ENCODE measurements at places on chromosomes 12 and 14. TPM values are rescaled to one million over a fixed set of nuclear protein-coding genes. Genes with fewer than 3 reads are reported as not detected.

GRCh38 chr12:88308825-88309224, 166.7 kb downstream of the TMTC3 start:
- DNase-seq, result no peak

- DNase-seq, result no peak
Observed at GRCh38 chr12:106072751-106073150, 66.0 kb downstream of the NUAK1 start.

DNA sequence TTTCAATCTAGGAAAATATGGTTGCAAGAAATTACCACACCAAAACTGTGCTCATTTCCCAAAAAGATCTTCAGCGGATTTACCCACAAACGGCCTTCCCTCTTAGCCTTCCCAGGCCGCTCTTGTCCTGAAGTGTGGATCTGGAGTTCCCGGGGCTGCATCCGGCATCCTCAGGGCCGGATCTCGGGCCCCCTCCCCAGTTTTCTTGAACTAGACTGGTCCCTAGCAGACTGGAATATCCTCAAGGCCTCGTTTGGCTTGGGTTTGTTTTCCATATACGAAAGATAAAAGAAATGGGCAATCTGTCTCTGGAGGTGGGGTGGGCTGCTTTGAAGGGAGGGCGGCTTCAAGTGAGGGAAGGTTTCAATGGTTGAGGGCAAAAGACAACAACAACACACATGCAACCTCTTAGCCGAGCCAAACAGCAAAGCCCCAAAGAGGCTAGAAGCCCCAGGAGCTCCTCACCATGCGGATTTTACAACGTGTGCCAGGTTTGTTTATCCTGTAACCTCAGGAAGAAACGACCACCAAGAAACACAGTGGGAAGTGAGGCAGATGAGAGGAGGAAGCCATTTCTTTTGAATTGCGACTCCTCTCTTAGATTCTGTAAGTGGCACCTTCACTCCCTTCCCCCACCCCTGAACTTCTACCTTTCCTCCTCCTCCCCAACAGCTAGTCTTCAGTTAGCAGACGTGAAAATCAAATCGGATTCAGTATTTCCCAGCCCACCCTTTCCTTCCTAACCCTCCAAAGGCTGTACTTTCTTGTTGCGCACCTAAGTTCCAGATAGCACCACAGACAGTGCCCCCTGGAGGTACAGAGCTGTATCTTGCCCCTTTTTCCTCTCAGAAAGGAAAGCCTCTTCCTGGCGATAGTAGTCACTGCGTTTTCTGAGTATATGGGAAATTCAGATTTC, 2.6 kb downstream of the MYF6 start:
- no peak for DNase-seq

- DNase-seq, result no peak
Observed at GRCh38 chr14:104843442-104844305, 21.4 kb upstream of the CEP170B start.

GRCh38 chr12:20547816-20548575, 147.1 kb upstream of the SLCO1C1 start:
- no peak for DNase-seq

DNA sequence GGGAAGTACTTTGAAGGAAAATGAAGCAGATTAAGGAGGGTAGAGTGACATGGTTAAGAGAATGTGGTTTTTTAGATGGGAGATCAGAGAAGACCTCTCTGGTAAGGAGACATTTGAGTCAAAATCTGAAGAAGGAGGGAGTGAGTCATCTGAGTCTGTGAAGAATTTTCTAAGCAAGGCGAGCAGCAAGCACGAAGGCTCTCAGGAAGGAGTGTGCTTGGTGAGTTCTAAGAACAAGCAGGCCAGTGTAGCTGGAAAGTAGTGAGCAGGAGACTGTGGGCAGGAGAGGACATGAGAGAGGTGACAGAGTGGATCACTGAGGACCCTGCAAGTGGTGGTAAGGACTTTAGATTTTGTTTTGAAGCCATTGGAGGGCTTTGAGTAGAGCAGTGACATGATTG, 76.3 kb upstream of the FUT8 start:
- DNase-seq, result no peak

GRCh38 chr14:24254630-24255392, 8.2 kb downstream of the TGM1 start:
- no peak for DNase-seq

DNA sequence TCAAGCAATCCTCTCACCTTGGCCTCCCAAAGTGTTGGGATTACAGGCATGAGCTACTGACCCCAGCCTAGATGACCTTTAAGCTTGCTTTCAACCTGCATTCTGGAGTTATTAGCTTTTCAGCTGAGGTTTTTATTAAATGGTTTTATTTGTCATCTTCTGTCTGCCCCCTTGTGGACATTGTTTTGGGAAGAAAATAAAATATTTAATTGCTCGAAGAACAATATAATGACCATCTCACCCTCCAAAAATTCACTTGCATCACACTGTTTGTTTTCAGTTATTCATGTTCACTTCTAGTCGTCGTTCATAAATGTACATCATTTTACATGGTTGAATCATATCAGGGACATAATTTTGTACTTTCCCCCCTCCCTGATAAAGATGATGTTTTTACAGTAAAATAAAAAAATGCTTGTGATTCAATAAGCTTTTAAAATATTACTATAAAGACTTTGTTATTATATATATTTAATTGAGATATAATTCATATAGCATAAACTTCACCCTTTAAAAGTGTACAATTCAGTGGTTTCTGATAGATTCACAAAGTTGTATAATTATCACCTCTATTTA, 10.1 kb upstream of the SPATS2 start:
- DNase-seq, result no peak

DNA sequence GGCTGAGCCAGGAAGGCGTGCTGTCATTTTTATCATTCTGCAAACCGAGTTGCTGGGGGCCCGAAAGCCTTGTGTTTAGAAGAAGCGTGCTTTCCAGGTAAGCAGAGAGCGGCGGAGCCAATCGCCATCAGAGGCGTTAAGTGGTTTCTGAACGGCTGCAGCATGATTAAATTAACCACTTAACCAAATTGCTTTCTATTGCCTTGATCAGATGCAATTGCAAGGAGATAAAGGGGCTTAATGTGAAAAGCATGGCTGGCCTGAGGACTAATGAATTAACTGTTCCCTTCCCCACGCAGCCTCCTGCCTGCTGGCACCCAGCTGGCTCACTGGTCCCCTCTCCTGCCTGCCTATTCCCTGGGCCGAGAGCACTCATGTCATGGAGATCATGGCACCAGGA, 36.6 kb upstream of the CHGA start:
- DNase-seq, result no peak

- no peak for DNase-seq
Observed at GRCh38 chr12:27545665-27546064, 21.7 kb downstream of the PPFIBP1 start.

GRCh38 chr12:7555752-7556151, 52.2 kb upstream of the CD163 start:
- DNase-seq, result no peak

DNA sequence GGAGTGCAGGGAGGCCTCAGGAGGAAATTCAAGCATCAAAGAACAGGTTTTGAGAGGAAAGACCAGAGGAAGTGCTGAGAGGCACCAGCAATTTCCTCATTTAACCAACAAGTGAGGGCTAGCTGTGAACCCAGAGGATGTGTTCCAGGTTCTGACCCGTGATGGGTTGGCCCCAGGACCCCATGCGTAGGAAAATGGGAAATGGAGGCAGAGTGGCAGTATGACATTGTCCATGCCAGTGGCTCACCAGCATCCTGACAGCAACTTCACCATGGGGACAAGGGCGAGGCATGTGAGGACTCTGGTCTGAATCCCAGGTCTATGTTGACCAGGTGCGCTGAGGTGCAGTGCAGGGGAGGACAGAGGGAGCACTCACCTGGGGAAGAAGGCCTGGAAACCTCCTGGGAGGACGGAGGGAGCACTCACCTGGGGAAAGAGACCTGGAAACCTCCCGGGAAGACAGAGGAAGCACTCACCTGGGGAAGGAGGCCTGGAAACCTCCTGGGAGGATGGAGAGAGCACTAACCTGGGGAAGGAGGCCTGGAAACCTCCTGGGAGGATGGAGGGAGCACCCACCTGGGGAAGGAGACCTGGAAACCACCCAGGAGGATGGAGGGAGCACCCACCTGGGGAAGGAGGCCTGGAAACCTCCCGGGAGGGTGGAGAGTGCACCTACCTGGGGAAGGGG, 6.7 kb upstream of the CACNA2D4 start:
- peak; percentile 3 for DNase-seq

GRCh38 chr12:116427200-116427930, 131.8 kb upstream of the MAP1LC3B2 start:
- DNase-seq, result no peak

GRCh38 chr14:71856199-71856919, 75.9 kb upstream of the RGS6 start:
- DNase-seq, result no peak

- DNase-seq, result no peak
Observed at GRCh38 chr12:70121562-70121961, 121.7 kb upstream of the CNOT2 start.

- no peak for DNase-seq
Observed at GRCh38 chr12:10959804-10960203, 20.7 kb upstream of the TAS2R14 start.

DNA sequence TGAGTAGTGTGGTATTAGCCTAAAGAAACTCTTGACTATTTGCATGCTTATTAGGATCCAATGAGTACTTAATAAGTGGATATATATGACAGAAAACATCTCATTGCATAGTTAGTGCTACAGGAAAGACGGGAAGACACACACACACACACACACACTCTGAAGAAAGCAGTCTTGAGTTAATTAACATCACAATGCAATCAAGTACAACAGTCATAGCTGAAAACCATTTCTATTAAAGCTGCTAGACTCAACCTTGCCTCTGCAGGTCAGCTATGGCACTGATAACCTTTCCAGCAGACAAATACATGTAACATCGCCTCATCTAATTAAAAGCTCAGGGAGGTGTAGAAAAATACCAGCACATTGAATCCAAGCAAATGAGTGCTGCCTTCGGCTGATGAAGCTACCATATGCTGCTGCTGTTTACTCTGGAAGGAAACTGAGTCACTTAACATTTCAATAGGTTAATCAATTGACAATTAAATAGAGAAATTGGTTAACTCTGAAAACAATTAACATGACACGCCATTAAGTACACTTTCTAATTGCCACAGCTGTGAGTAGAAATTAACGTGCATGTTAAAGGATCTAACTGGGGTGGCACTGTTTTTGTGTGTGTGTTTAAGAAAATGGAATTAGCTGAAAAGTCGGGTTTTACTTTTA, 93.2 kb upstream of the OTX2 start:
- no peak for DNase-seq

DNA sequence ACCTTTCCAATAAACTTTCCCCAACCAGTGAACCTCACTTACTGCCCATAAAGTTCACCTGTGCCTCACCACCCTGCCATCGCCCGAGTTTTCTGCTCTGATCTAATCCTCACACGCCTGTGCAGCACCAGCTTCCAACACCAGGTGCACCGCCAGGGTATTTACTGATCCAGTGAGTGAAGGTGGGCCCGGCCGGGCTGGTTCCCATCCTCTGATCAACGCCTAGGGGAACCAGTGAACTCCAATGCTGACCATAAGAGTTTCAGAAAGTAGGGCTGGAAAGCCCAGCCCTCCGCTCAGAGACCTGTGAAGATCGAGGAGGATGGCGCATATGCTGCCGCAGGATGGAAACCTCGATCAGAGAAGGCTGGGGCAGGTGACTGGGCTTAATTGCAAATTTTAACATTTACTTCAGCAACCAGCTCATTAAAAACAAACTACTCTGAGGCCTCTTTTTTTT, 685 bp upstream of the MYL6B start:
- peak; percentile 62 for DNase-seq

- no peak for DNase-seq
Observed at GRCh38 chr14:22484632-22485031, 104.4 kb downstream of the DAD1 start.

DNA sequence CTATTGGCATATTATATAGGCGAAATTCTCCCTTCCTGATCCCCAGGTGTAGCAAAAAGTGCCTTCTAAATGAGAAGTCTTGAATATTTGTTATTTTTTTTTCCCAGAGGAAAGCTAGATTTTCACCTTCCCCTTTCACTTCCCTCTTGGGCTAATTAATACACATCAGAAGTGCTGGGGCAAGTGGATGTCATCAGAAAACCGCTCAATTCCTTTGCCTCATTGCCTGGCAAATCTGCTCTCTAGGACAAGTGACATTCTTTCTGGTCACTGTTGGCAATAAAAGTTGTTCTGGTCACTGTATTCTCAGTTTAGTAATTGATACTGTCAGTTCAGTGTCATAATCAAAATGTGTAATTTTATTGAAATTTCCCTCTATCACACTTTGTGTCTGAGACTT, 174.5 kb downstream of the ETNK1 start:
- no peak for DNase-seq

GRCh38 chr14:52835122-52835903, 43.9 kb upstream of the GNPNAT1 start:
- no peak for DNase-seq

- no peak for DNase-seq
Observed at GRCh38 chr12:91732086-91732485, 413.6 kb downstream of the BTG1 start.

GRCh38 chr12:121501946-121502345, 78.9 kb downstream of the KDM2B start:
- DNase-seq, result no peak

Gene OVCH1
- total RNA-seq, result not detected

Gene GPRC5A
- total RNA-seq, result 5.4 TPM

Gene TAS2R43
- 3.6 TPM for total RNA-seq

Gene HVCN1
- total RNA-seq, result 5.4 TPM

Gene LHX5
- not detected for total RNA-seq

Gene SLC8A3
- 0.77 TPM for total RNA-seq

Gene NRL
- total RNA-seq, result 4.7 TPM

Gene TOGARAM1
- total RNA-seq, result 26.8 TPM
